ENCODE measurements at places on chromosomes 7 and 10. TPM values are rescaled to one million over a fixed set of nuclear protein-coding genes. Genes with fewer than 3 reads are reported as not detected.

ZNF37A gene
- total RNA-seq, result 9.2 TPM

ZNF467 gene
- total RNA-seq, result 0.68 TPM

GIMAP4 gene
- not detected for total RNA-seq

RPP30 gene
- total RNA-seq, result 44.7 TPM

ZNF804B gene
- not detected for total RNA-seq

CREB5 gene
- total RNA-seq, result 7.0 TPM

GHRHR gene
- total RNA-seq, result not detected

NT5C3A gene
- 20.4 TPM for total RNA-seq

ELAPOR2 gene
- 3.2 TPM for total RNA-seq

BAIAP2L1 gene
- 34.1 TPM for total RNA-seq

MTERF1 gene
- 5.1 TPM for total RNA-seq

PNLIPRP1 gene
- total RNA-seq, result not detected

FGFBP3 gene
- total RNA-seq, result 0.08 TPM

RBP4 gene
- total RNA-seq, result not detected

All from hair follicular keratinocyte (primary cell).